ENCODE measurements at places on chromosomes 5 and 9. TPM values are rescaled to one million over a fixed set of nuclear protein-coding genes. Genes with fewer than 3 reads are reported as not detected.

DNA sequence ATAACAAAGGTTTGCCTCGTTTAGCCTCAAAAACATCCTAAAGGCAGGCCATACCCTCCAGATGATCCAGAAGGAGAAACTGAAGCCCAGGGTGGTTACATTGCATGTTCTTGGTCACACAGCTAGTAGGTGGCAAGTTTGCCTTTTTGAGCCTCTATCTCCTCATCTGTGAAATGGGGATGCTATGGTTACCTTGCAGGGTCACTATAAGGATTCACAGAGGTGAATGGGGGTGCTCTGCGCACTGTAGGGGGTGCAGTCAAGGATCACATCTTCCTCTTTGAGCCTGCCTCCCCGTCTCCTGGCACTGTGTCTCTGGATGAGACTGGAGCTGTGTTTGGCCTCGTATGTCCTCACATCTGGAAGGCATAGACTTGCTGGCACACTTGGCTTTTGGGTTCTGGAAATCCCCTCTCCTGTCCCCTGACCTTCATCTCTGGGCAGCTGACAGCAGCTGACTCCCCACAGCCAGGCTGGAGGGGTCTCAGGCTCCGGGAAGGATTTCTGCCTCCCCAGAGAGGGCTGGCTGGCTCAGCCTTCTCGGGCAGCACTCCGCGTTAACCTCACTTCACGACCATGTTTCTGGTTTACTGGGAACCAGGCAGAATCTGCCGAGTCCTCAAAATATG, 167.7 kb downstream of the RGS3 start:
- peak; percentile 61 for DNase-seq

The FYB1 gene
- total RNA-seq = 4.5 TPM

The SLC25A2 gene
- not detected for total RNA-seq

DNA sequence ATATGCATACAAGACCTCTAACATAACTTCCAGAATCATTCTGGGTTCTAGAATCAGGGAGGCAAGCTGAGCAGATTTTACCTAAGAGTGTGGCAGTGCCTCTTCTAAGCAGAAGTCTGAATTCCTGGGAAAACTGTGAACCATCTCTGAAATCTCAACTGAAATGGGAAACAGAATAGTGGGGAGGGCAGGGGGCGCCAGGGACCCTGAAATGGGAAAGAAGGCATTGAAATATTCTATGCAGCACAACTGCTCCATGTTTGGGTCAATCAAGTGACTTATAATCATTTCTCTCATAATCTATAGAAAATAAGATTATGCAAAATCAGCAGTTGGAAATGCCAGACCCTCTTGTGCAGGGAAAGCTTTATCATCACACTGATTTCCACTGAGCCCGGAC, 156.1 kb downstream of the EBF1 start:
- DNase-seq = no peak

The ZNF454 gene
- 1.7 TPM for total RNA-seq

- DNase-seq = no peak
These were observed 2.3 kb downstream of the FANCC start for GRCh38 chr9:95315108-95315746.

- DNase-seq = no peak
These were observed 32.9 kb upstream of the TGFBR1 start for GRCh38 chr9:99072040-99072394.

The NR6A1 gene
- total RNA-seq = 2.2 TPM

The SPATA31C1 gene
- not detected for total RNA-seq

The LCN2 gene
- total RNA-seq = 2.0 TPM

DNA sequence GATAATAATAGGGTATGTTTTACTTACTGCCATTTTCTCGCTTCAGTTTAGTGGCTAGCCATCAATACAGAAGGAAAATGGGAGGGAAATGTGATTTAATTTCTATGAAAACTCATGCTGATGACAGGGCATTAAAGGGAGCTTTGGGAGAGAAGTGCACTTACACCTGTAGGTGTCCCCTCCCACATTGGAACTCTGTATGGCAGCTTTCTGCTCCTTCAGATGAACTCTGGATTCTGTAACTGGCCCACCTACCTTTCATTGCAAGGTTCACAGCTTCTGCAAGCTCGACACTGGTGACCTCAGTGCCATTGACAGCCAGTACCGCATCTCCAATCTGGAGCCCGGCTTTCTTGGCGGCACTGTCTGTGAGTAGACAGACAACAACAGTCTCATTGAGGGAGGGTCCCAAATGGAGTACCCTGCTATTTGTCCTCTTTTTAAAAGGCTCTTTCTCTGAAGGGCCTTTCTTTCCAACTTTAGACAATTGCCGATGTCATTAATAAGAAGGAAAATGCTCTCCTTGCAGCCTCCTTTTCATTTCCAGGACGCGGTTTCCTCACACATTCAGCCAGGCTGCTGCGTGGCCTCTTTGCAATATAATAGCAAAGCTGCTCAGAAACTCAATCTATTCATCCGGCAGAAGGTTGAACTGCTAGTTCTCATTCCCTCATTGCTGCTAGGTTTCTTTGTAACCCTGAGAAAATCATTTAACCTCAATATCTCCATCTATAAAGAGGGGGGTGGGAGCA, 63.6 kb downstream of the NUDT12 start:
- no peak for DNase-seq

DNA sequence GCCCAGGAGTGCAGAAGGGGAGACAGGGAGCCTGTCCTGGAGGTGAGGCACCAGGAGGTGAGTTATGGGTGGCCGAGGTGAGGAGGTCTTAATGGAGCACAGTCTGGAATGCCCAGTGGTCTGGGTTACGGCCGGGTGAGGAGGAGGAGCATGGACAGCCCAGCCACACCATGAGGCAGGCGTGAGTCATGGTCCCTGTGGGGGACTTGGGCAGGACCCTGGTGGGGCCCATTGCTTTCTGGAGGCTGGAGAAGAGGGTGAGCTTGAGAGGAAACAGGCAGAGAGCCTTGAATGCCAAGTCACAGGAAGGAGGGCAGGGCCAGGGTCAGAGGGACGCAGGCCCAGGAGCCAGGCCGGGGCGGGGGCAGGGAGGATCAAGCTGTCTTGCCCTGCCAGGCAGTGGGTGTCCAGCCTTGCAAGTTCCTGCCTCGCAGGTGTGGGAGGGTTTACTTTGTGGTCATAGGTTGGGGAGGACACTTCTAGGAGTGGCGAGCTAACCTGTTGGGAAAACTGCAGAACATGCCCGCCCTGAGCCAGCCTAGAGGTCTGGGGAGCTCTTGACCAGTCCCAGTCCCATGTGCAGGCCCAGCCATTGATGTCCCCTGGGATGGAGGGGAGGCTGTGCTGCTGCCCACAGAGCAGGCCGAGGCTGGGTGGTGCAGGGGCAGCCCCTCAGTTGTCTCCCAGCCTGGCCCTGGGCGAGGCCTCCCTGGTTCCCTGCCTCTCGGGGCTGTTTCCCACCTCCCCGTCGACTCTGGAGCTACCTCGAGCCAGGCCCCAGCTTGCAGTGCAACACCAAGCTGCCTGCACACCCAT, 2.8 kb downstream of the CACNA1B start:
- DNase-seq = peak; percentile 68

GRCh38 chr5:125370461-125371205, 624.2 kb upstream of the ZNF608 start:
- no peak for DNase-seq

GRCh38 chr5:157492886-157493285, 32.9 kb downstream of the NIPAL4 start:
- DNase-seq = peak; percentile 60

DNA sequence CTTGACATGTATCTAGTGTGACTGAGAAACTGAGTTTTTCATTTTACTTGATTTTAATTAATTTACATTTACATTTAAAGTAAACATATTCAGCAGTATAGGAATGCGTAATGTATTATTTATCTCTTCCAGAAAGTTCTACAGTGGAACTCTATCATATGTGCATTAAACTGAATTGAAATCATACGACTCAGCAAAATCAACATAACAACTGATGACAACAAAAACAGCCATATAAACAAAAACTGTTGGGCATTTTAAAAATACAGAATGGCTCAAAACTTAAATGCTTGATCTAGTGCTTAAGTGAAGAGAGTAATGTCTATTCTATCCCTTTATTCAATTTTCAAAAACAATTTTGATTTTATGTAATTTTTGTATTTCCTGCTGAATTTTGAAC, 134.4 kb downstream of the TRPM3 start:
- DNase-seq = no peak

DNA sequence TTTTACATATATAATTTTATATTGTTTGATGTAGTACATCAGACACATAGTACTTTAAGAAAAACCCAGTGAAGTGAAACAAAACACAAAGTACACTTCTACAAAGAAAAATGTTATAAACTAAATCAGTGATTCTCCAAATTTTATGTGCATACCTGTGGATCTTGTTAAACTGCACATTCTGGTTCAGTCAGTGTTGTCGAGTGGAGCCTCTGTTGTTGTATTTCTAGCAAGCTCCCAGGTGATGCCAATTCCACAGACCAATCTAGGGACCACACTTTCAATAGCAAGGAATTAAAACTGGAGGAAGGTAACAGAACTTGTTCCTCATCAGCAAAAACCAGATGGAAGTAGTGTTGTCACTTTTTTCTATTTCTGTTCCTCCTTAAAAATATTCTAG, 183.8 kb upstream of the CD180 start:
- no peak for DNase-seq

- peak; percentile 47 for DNase-seq
These were observed 37.5 kb upstream of the SUSD3 start for GRCh38 chr9:93020771-93021670.

DNA sequence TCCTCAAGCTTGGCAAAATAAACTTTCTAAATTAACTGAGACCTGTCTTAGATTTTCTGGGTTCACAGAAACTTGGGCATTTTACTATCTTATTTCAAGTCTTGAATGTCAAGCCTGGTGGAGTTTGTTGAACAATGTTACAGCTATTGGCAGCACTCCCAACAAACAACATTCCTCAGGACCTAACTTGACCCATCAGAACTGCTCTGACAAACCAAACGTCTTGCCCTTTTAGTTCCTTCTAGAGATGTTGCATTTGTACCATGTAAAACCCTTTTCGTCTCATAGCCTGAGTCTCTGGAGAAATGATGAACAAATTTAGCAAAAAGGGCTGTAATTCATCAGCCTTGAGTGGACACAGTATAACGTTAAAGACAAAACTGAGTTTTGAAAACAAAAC, 51.1 kb downstream of the GNA14 start:
- no peak for DNase-seq

GRCh38 chr5:97797994-97798451, 615.0 kb upstream of the RIOK2 start:
- no peak for DNase-seq

- DNase-seq = peak; percentile 31
These were observed 23.9 kb upstream of the SH3PXD2B start for GRCh38 chr5:172478256-172478655.

The ANKRD31 gene
- total RNA-seq = 0.13 TPM

DNA sequence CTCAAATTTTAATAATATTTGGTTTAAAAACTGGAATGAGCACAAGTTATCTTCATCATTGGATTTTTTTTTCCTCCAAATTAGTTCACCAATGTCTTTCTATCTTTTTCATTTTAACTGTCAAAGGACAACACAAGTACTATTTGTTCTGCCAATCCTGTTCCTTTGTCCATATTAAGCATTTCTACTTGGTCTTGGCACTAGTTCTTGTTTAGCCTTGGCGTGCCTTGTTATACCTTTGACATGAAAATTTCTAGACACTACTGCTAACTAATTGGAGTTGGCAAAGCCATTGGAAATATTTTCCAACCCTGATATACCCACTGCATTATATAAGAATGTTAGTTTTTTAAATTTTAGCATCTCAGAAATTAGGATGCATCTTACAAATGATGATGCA, 3.8 kb downstream of the SPINK6 start:
- DNase-seq = no peak

DNA sequence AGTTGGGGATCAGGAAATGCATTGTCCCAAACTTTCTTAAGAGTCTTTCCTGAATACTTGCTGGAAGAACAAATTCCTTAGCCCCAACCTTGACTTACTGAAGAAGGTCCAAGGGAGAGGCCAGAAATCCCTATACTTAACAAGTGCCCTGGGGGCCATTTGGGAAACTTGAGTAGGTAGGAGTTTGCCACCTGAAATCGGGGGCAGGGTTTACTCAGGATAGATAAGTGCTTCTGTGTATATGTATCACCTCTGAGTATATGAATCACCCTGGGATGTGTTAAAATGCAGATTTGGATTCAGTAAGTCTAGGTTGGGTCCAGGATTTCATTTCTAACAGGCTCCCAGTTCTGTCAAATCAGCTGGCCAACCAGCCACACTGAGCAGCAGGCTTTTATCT, 47.9 kb upstream of the MYO10 start:
- DNase-seq = no peak

DNA sequence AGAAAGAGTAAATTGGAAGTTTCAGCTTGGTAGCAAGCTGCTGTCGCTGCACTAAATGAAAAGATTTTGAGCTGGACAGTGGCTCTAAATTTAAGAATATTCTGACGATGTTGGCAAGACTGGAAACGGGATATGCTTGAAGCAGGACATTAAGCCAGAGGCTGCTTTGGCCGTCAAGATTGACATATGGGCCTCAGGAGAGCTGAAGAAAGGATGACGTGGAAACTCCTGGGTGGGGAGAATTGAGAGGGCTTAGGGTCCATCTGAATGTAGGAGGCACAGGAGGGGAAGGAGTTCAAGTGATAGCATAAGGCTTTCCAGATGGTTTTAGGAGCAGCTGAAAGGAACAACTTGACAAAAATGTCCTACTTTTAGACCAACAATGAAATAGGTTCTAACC, 108.9 kb downstream of the PAPPA start:
- no peak for DNase-seq

- DNase-seq = no peak
These were observed 119.6 kb upstream of the ITGA1 start for GRCh38 chr5:52668139-52668538.

- no peak for DNase-seq
These were observed 23.1 kb downstream of the RNF180 start for GRCh38 chr5:64188776-64189175.

The IRX1 gene
- 1.2 TPM for total RNA-seq

DNA sequence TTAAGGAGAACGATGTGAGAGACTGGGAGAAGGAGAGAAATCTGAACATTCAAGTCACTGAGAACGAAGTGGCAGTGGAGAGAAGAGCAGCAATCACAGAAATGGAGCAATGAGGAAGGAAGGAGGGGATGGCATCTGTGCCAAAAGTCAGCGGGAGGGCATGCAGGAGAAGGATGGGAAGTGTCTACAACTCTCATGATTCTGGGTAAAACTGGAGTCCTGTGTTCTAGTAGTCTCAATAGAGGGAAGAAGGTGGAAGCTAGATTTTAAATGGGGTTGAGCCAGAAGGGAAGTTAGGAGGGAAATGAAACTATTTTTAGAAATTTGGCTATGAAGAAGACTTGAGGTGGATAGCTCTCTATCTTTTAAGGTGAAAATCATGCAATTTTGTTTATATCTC, 39.1 kb upstream of the SPATA31C2 start:
- no peak for DNase-seq

DNA sequence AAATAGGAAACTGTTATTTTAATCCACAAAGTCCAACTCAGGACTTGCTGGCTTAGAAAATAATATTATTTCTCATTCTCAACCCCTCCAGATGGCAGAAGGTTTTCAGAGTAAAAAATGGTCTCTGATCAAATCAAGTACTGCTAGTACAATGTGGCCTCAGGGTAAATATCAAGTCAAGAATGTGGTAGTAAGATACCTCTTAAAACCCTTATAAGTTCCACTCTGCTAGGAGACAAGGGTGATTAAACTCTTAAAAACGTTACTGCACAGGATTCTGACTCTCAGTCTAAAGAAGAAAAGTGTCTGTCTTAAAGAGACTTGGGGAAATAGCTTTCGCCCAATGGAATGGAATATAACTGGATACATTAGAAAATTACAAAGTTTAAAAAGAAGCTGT, 120.8 kb upstream of the PDE4D start:
- DNase-seq = no peak
